ENCODE measurements at places on chromosomes 5 and 9.

- ATAC-seq: peak; percentile 18
Observed at GRCh38 chr5:151079838-151080612, 809 bp downstream of the TNIP1 start.

DNA sequence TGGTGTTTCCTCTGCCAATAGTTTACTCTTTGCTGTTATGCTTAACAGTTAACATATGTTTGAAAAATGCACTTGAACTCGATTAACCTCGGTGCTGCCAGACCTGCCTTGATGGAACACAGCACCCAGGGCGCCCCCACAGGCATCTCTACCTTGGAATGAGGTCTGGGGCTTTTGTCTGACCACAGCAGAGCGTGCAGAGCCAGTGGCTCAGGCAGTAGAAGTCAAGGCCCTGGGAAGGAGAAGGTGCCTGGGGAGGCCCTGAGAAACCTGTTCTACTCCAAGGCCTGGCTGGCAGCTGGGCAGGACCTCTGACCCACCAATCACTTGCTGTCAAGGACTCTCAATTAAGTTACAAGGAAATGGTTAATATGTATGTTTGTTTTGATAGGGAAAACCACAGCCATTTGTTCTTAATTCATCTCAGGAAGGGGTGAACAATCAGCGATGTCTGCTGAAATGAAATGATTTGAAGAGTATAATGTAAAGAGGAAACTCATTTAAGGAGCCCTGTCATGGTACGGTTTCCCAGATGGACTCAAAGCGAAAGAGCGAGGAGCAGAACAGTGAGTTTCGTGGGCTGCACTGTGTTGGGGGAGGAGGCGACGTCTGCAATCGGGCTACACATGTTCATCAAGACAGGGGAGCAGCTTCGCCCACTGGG lies 21.9 kb downstream of the MACROH2A1 start:
- ATAC-seq: peak; percentile 79

DNA sequence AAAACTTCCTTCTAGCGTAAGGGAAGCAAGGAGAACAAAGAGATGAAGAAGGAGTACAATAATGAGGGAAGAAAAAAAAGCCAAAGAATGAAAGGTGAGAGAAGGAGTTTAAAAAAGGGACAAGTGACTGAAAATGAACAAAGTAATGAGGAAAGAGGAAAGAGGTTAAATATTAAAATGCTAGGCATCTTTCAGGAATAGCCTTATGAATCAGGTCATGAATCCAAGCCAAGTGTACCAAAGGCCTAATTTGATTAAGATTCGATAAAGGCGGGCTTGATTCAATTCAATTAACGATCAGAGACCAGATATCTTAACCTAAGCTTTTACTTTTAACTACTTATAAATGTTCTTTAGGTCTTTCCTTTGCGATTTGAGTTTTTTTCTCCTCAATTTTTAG lies 141.8 kb upstream of the GNA14 start:
- no peak for ATAC-seq

GRCh38 chr9:118269623-118270022 lies 565.4 kb downstream of the TLR4 start:
- no peak for ATAC-seq

DNA sequence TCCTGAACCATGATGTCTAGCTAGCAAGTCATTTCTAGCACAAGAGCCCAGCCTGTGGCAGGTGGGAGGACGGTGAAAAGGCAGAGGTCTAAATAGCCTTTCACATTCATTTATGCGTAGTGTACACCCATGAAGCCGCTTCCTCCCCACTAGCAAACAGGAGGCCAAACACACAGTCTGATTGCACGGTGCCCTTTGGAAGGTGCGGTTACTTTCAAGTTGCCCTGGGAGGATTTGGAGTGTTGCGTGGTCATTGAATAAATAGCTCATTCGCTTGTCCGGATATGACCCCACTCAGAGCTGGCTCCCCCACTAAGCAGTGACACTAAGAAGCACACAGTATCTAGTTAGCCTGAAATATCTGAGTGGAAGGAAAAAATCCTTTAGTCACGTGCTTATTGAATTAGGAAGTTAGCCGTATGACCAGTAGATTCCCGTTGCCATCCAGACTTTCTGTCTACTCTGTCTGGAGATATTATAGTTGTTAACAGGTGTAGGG lies 664 bp upstream of the ARSB start:
- ATAC-seq: peak; percentile 30

GRCh38 chr9:105861972-105862371 lies 167.6 kb downstream of the TMEM38B start:
- ATAC-seq: no peak

- ATAC-seq: no peak
Observed at GRCh38 chr9:105663914-105664313, 1.7 kb downstream of the TAL2 start.

- no peak for ATAC-seq
Observed at GRCh38 chr5:174312641-174313040, 267.1 kb downstream of the NSG2 start.

GRCh38 chr5:143216211-143216610 lies 187.3 kb downstream of the NR3C1 start:
- ATAC-seq: no peak

DNA sequence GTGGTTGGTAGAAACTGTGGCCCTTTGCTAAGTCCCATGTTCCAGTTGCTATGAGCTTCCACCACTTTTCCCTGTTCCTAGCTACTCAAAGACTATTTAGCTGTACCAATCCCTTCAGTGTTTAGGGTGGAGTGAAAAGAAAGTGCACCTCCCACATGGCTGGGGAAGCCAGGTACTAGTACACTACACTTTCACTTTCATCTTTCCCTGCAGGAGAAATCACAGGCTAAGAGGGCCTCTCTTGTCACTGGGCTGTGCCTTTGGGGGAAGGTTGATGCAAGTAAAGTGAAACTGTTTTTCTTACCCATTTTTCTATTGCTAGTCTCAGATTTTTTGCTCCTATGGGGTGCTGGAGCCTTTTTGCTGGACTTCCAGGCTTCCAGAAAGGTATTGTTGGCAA lies 33.5 kb upstream of the CKS2 start:
- no peak for ATAC-seq

- ATAC-seq: peak; percentile 67
Observed at GRCh38 chr9:124623966-124624734, 117.0 kb upstream of the NR5A1 start.

- ATAC-seq: no peak
Observed at GRCh38 chr9:11713077-11713476, 980.1 kb upstream of the TYRP1 start.

GRCh38 chr5:137148159-137148558 lies 351.0 kb downstream of the SPOCK1 start:
- ATAC-seq: no peak

DNA sequence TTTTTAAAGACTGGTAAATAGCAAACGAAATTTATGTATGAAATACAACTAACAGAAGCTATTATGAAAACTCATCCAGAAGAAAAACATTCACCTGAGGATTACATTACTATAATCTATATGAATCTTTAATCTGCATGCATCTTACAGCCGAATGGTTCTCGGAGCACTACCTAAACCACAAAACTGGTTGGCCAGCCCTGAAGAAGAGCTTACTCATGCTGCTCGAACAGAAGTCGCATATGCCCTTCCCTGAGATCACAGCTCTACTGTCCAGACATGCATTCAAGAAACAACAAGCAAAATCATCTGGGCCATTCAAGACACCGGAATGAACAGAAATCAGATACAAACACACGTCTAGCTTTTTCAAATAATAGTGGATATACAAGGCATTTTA lies 931.0 kb upstream of the DMAC1 start:
- no peak for ATAC-seq

DNA sequence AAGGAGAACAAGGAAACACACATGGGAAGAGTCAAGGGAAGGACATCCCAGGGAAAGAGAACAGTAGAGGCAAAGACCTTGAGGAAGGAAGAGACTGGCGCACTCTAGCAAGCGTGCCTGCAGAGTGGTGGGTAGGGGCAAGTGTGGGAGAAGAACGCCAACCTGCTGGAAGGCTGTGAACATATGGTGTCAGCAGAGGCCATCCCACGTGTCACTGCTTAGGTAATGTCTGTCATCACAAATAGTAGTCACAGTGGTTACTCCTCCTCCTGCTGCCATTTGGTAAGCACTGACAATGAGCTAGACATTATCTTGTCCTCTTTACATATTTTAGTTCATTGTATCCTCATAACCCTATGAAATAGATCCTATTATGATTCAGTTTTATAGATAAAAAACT lies 206.4 kb upstream of the TRIM32 start:
- ATAC-seq: no peak

DNA sequence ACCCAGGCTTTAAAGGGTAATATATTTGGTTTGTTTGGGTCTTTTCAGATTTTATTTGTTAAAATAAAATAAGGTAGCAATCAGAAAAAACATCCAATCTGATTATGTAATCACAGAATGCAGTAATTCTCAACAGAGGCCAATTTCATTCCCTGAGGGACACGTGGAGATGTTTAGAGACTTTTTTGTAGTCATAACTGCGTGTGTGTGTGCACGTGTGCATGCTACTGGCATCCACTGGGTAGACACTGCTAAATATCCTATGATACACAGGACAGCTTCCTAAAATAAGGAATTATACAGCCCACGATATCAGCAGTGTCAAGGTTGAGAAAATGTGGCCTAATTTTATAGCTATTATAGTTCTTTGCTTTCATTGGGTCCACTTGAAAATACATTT lies 180.8 kb upstream of the KLF9 start:
- ATAC-seq: no peak

GRCh38 chr5:1763548-1763911 lies 36.1 kb downstream of the MRPL36 start:
- ATAC-seq: peak; percentile 96

GRCh38 chr5:174547814-174548213 lies 176.6 kb upstream of the MSX2 start:
- peak; percentile 42 for ATAC-seq

GRCh38 chr5:56506211-56506965 lies 273.3 kb upstream of the ANKRD55 start:
- ATAC-seq: peak; percentile 43

DNA sequence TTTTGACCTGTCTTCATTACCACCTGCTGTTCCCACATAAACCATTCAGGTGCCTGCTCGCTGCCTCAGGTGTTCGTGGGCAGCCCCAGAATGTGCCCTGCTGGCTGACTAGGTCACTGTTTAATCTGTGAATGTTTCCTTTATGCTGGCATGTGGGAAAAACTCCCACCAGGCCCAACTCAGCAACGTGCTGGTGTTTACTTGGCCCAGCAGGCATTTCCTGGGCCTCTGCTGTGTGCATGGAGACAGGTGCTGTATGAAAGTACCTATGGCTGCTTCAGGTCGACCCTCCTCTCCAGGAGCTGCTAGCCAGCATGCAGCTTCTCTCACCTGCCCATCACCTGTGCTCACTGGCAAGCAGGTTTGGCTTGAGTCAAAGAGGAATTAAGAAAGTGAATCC lies 65.8 kb downstream of the RAD23B start:
- ATAC-seq: no peak

GRCh38 chr5:132222649-132223038 lies 5.0 kb downstream of the P4HA2 start:
- ATAC-seq: no peak

DNA sequence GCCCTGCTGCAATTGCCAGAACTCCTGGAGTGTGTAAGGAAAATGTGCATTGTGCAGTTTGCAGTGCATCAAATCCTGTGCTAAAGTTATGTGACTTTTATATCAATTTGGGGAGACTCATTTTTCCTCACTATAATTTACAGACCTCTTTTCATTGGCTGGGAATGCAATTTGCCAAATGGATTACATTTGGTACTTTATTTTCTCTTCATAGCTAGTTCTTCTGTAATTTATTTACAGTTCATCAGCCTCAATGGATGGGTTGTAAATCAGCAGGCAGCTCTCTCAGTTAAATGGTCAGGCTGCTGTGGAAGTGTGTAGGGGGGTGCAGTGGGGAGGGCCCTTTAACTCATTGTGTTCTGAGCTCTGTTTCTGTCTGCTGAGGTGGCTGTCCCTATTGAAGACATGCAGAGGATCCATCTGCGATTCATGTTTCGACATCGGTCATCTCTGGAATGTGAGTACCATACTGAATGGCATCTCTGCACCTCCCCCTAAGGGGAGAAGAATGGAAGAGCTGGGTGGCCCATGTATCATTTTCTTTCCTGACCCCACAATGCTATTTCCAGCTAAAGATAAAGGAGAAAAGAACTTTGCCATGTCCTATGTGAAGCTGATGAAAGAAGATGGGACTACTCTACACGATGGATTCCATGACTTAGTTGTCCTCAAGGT lies 74.6 kb downstream of the DOCK2 start:
- no peak for ATAC-seq

- ATAC-seq: no peak
Observed at GRCh38 chr9:70352356-70352755, 62.1 kb downstream of the KLF9 start.

DNA sequence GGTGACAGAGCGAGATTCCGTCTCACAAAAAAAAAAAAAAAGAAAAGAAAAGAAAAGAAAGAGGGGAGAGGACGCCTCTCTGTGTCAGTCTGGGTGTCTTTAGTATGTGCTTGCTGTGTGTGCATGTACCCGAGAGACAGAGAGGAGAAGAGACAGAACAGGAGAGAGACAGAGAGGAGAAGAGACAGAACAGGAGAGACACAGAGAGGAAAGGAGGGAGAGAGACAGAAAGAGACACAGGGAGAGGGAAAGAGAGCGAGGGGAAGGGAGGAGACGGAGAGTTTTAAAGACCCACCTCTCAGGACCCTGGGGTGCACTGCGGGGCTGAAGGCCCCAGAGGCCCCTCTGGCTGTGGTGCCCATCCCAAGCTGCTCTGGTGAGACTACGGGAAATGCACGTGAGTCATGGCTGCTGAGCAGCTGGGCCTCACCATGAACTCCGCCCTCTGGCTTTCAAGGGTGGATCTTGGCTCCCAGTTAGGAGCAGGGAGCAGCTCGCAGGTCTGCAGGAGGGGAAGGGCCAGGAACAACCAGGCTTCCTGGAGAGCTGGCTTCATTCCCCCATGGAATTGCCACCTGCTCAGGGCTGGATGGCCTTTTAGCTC lies 7.9 kb downstream of the SLC6A3 start:
- ATAC-seq: peak; percentile 71

DNA sequence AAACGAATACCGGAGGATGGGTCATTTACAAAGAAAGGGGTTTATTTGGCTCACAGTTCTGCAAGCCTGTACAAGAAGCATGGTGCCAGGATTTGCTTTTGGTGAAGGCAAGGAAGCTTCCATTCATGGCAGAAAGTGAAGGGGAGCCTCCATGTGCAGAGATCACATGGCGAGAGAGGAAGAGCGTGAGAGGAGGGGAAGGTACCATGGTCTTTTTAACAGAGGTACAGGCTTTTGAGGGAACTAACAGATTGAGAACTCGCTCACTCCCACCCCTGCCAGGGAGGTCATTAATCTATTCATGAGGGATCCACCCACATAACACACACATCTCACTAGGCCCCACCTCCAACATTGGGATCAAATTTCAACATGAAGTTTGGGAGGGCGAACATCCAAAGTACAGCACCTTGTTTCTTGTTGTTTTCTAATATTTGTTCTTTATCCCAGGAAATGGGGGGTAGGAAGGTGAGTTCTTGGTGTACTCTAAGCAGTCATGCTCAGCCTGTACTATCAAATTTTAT lies 18.5 kb downstream of the TMC1 start:
- ATAC-seq: no peak

DNA sequence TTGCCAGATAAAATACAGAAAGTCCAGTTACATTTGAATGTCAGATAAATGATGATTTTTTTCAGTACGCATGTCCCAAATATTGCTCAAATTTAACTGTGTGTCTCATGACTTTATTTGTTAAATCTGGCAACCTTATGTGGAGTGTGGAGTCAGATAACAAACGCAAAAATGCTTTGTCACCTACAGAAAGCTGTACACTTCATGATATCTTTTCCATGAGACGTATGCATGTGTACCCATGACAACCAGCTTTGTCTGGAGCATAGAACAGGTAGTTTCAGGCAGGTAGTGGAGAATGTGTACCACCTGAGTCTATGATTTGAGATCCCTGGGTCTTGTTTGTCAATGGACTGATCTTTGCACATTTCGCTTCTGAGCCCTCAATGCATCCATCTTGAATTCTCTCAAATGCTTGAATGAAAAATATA lies 105.5 kb upstream of the CPEB4 start:
- ATAC-seq: no peak
